ENCODE measurements at places on chromosomes 7 and 10. TPM values are rescaled to one million over a fixed set of nuclear protein-coding genes. Genes with fewer than 3 reads are reported as not detected.

GRCh38 chr7:149071182-149071635, 19.3 kb downstream of the ZNF786 start:
- no peak for DNase-seq

- no peak for DNase-seq
Observed at GRCh38 chr10:118840071-118840775, 85.5 kb upstream of the CACUL1 start.

DNA sequence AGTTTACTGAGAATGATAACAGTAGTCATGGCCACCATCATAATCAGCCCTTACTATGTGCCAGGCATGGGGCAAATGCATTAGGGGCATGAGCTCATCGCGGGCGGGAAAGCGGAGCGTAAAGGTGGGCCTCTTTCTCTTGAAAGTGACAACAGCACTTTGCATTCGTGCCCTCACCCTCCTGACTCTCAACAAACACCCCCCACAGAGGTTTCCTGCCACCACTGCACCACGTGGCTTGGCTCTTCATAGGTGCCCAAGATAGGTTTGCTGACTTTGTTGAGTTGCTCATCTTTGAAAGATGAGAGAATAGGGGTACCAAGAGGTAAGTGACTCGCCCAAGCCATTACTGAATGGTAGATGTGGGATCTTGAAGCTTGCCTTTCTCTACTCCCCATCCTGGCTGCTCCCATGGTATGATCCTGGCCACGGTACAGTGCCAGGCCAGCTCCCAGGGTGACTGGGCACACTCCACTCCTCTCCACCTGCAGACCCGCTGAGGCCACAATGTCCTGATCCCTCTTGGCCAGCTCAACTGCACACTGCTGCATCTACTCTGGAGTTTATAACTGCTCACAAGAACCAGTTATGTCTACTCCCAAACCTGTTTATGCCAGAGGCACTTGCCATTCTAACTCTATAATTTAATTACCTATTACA, 26.0 kb downstream of the SLIT1 start:
- no peak for DNase-seq

GRCh38 chr10:69344591-69345252, 66.4 kb downstream of the HK1 start:
- no peak for DNase-seq

DNA sequence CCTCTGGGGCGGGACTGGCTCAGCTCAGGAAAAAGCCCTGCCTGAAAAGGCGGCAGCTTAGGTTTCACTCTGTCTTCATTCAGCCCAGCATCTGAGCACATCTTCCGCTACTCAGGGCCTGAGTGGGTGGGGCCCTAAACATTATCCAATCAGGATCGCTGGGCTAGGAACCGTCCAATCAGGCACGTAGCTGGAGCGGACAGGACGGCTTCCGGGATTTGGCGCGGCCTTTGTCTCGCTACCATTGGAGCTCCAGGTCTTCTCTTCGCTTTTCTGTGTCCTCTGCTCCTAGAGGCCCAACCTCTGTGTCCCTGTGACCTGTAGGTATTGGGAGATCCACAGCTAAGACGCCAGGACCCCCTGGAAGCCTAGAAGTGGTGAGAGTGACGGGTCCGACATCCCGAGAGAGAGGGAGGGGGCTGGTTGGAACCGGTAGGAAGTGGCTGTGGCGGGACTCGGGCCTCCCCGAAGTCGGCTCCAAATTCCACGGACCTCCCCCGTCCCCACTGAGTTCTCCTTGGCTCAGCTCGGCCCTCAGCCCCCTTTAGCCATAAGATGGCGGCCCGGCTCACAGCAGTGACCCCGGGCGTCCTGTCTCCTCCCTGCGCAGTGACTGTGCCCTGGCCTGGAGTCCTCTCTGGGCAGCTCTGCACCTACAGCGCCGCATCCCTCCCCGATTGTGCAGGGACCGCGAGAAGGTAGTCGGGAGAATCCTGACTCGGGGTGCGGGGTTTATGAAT, 99.1 kb downstream of the ZNF680 start:
- no peak for DNase-seq

DNA sequence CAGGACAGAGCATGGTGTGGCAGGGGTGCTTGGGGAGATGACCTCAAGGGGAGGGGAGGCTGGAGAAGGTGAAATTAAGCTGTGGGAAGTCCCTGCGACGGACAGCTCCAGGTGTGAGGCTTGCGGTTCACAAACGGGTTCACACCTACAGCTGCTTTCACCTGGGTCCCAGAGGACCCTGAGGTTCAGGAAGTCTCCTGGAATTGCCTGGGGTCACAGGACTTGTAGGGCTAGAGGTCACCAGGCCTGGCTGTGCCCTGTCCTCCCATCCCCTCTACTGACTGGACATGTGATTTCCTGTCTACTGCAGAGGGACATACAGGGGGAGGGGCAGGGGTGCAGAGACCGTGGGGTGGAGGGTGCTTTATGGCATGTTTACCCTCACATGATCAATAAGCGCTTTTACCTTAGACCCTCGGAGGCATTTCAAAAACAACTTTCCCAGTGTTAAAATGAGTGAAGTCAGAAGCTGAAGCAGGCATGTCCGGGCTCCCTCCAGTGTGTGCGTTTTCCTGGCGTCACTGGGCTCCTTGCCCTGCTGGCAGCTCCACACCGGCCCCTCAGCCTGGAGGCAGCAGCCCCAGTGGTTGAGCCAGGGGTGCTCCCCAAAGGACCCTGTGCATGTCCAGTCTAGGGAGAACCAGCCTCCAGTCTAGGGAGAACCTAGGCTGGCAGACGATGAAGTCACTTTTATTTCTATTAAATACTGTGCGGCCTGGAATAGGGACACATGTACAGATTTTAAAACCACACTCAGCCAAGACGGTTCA, 66.6 kb upstream of the IGFBP3 start:
- DNase-seq = peak; percentile 72

DNA sequence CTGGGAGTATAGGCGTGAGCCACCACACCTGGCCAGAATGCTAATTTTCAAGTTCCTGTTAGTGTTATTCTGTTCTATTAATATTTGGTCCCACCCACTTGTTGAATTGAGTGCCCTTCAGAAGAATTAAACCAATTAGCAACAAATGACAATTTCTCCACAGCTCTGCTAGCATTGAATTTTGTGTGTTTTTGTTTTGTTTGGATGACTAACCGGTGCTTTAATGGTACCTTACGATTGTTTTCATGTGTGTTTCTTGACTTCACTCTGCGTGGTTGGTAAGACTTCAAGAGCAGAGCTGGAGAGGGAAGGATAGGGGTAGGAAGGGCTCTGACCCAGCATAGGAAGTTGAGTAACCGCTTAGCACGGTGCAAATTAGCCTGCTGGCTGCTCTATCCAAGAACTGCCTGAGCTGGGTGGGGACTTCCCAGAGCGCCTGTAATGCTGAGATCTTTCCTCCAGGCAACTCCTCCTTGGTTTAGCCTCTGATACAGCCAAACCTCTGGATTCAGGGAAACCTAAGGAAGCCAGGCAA, 4.6 kb downstream of the ARPC1B start:
- DNase-seq = no peak

DNA sequence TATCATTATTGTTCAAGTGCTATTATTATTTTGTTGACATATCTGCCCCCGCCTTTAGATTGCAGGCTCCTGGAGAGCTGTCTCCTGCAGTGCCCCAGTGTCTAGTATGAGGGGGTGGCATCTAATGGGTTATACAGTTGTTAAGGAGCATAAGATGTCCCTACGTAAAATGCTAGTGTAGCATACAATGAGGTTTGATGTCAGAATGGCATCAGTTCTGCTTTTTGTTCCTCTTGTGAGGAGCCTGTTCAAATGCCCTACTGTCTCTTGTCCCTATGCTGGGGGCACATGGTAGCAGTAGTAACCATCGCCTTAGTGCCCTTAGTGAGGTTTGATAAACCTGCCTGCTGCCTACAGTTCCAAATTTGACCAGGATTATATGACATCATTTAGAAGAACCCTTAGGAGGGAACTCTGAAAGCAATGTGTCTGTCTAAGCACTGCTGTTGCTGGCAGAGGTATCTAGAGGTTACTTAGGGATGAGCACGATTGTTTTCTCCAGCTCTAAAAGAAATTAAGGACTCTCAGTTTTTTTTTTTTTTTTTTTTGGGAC, 9.7 kb downstream of the CREM start:
- no peak for DNase-seq

GRCh38 chr10:86671985-86672710, 3.8 kb downstream of the LDB3 start:
- no peak for DNase-seq

DNA sequence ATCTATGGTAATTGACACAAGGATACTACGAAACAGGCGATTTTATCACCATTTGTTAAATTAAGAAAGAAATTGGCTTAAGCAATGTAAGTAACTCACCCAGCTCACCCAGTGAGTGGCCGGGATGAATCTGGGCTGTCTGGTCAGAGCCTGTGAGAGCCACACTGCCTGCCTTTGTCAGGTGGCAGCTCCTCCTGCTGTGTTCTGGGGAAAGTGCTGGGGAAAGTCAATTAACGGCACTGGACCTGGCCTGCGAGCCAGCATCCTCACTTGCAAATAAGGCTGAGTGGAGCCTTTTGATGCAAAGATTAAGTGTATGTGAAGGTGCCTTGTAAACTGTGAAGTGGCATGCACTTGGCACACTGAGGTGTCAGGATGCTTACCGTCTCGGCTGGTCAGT, 13.4 kb upstream of the CXCL12 start:
- no peak for DNase-seq

DNA sequence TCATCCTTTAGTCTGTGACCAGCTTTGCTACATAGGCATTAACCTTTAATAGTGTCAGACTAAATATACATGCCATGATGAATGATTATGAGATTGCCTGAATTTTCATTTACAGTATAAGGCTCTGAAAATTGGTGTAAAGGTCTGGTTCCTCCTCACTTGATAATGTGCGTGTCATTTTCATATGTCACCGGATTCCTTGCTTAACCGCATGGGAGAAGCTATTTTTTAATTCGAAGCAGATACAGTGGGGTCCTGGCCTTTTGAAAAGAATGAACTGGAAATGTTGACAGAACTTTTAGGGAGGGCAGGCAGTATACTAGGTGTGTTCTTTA, 192.4 kb upstream of the SH2B2 start:
- DNase-seq = no peak

DNA sequence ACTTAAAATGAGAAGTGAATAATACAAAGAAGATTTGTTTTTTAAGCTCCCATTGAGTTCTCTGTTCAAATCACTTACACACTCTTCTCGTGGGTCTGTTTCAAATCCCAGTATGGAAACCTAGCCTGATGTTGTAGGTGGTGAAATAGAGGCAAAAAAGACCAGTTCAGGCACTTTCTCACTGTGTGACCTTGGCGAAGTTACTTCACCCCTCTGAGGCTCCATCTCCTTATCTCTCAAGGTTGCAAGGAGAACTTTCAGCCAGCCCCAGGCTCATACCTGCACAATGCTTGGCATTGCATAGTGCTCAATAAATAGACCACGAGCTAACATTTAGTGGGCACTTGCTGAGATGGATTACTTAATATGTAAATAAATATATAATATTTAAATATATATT, 90.1 kb downstream of the PRLHR start:
- DNase-seq = no peak

DNA sequence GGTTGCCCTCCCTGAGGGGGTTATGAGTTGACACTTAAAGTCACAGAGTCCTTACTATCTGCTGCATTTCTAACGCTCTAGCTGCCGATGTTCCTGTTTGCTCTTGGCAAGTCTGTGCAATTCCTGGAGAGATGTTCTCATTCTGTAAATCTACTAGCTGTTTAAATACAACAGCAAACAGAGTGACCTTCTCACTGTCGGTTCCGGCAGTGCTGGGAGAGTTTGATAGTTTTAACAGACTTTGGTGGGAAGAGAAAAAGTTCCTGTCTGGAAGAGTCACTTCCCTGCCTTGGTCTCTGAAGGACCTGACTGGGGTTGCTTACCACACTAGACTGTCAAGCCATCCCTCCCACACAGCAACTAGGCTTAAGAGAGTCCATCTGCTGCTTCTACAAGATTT, 63.3 kb upstream of the ELMO1 start:
- no peak for DNase-seq

DNA sequence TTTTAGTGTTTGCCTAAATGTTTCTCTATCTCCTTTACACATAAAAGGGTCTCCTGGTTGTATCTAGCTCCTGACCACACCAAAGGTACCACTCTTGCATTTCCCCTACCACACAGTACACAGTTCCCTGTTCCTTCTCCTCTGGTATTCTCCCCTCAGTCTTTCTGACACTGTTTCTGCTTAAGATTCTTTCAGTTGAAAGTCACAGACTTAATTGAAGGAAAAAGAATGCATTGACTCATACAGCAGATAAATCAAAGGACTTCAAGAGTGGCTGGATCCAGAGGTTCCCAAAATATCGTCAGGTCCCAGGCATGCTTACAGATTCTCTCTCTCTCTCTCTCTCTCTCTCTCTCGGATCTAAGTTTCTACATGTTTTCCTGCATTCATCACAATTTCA, 185.6 kb upstream of the LRGUK start:
- DNase-seq = no peak

- no peak for DNase-seq
Observed at GRCh38 chr10:126533644-126534043, 136.8 kb downstream of the C10orf90 start.

DNA sequence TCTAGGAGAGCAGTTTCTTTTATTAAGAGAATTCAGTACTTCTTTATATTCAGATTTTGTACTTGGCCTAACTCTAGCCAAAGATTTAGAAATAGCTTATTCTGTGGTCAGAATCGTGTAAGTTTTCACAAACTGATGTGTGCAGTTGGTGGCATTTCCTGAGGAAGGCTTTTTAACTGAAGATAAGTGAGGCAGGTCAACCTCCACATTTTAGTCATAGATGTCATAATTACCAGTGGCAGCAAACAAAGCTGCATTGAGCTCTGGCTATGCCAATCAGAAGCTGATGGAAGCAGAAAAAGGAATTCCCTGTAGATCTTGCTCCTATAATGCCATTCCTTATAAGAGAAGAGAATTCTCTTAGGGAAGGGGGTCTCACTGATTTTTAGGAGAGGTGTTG, 141.3 kb upstream of the SP8 start:
- DNase-seq = no peak

DNA sequence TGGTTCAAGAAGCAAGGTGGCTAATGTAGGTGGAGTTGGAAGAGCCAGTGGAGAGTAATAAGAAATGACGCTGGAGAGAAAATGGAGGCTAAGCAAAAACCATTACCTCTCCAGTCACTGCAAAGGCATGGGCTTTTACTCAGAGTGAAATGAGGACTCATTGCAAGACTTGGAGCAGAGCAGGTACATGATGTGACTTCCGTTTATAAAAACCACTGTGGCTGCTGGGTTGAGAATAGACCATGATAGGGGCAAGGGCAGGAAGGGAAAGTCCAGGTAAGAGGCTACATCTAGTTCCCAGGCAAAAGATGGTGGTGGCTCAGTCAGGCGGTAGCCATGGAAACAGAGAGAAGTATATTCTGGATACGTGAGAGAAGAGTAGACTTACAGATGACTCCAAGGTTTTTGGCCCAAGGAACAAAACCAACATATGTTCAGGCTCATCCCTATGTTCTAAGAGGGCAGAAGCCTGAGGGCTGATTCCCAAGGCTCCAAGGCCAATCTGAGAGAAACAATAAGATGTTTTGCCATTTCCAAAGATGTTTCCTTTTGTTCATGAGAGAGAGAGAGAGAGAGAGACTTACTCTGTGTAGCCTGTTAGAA, 21.5 kb upstream of the PDE1C start:
- no peak for DNase-seq

- no peak for DNase-seq
Observed at GRCh38 chr7:87091487-87092066, 32.1 kb upstream of the ELAPOR2 start.

Gene OPN1SW
- total RNA-seq = not detected

Gene FAM25C
- not detected for total RNA-seq

Gene LMOD2
- not detected for total RNA-seq

Gene PBLD
- total RNA-seq = 9.2 TPM

Gene EPHA1
- total RNA-seq = 0.22 TPM

Gene RADIL
- total RNA-seq = 6.1 TPM

Gene GDF2
- not detected for total RNA-seq

Gene IL6
- total RNA-seq = 385 TPM

Gene VWDE
- not detected for total RNA-seq

Gene CALHM1
- not detected for total RNA-seq
